ENCODE measurements at places on chromosomes 3 and 15.
A peak's percentile ranks its signal among the peaks of the same experiment; 100 is the strongest.

- DNase-seq = peak; percentile 20
These were observed 26.3 kb upstream of the MTHFS start for GRCh38 chr15:79923079-79923514.

- no peak for DNase-seq
These were observed 3.9 kb upstream of the MUSTN1 start for GRCh38 chr3:52838561-52839267.

GRCh38 chr3:165056510-165056909 is 21.8 kb downstream of the SI start:
- DNase-seq = no peak

GRCh38 chr15:98420837-98421236 is 227.5 kb upstream of the IGF1R start:
- no peak for DNase-seq

DNA sequence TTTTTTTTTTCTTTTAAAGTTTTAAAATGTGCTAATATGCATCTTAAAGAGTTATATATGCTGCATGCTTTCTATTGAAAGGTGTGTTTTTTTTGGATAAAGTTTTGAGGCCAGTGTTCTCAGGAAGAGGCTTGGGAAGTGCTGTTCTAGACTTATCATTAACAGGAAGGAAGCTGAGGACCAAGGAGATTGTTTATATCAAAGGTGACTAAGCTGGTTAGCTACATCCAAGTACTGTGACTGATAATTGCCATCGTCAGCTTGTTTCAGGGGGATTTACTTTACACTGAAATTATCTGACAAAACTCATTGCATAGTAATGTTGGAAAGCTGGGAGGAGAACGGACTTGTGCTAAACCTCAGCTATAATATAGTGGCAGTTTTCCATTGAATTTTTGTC is 36.3 kb upstream of the UTS2B start:
- DNase-seq = peak; percentile 46

DNA sequence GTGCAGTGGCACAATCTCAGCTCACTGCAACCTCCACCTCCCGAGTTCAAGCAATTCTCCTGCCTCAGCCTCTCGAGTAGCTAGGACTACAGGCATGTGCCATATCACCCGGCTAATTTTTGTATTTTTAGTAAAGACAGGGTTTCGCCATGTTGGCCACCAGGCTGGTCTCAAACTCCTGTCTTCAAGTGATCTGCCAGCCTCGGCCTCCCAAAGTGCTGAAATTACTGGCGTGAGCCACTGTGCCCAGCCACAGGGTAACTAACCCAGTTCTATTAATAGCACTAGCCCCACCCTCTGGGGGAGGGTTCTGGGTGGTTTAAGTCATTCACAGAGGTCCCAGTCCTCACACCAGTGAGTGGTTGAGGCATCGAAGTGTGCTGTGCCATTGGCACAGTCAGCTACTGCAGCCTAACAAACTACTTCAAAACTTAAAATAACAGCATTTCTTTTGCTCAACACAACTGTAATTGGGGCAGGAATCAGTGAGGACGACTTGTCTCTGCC is 44.0 kb downstream of the RHCG start:
- DNase-seq = no peak

DNA sequence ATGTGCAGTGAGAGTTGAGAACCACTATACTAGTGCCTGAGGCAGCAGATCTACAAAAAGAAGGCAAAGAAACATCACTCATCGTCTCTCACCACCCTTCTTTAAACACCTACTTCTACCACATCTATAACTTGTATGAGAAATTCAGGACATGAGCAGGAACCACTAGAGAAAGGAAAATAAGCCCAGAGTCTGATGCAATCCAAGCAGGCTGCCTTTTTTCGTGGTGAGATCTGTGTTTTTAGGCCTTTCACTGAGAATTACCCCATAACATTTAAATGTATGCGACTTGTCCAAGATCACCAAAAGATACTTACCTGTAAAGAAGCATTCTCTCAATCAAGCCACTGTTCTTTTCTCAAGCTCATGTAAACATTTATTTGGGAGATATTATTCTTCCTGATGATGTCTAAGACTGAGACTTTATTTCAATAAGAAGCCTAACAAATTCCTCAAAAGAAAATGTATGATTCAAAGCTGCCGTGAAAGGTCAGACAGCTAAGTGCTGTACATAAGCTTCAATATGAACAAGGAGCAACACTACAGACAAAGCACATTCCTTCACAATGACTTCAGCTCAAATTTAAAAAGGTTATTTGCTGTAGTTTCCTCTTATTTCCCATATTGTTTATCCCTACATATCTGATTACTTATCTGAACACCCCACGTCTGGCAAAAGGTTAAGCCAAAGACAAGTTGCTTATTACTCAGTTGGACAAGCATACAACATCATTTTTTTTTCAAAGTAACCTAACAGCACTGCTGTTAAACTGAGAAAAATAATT is 16.5 kb downstream of the SPICE1 start:
- DNase-seq = no peak

GRCh38 chr3:36364260-36364659 is 16.0 kb upstream of the STAC start:
- DNase-seq = no peak

DNA sequence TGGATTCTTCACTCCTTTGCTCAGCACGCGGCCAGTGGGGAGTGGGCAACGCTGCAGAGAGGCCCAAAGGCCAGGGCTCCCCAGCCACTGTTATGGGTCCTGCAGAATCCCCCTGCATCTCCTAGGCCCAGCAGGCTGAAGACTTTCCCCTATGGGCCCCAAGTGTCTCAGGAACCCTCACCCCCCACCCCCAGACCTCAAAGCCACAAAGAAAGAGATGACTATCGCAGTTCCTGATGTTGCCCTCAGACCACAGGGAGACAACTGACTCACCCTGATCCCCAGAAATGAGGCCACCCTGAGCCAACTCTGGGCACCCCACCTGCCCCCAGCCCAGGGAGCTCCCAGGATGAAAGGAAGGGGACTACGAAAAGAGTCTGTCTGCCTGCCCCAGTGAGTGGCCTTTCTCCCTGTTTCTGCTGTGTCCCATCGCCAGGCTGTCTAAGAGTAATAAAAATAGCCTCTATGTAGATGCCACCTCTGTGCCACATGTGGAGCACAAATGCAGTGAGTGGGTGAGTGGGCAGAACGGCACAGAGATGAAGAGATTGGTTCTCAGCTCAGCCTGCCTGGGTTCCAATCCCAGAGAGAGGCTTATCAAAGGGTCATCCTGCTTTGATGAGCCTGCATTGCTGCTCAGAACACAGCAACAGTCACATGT is 283.0 kb downstream of the UACA start:
- DNase-seq = no peak

DNA sequence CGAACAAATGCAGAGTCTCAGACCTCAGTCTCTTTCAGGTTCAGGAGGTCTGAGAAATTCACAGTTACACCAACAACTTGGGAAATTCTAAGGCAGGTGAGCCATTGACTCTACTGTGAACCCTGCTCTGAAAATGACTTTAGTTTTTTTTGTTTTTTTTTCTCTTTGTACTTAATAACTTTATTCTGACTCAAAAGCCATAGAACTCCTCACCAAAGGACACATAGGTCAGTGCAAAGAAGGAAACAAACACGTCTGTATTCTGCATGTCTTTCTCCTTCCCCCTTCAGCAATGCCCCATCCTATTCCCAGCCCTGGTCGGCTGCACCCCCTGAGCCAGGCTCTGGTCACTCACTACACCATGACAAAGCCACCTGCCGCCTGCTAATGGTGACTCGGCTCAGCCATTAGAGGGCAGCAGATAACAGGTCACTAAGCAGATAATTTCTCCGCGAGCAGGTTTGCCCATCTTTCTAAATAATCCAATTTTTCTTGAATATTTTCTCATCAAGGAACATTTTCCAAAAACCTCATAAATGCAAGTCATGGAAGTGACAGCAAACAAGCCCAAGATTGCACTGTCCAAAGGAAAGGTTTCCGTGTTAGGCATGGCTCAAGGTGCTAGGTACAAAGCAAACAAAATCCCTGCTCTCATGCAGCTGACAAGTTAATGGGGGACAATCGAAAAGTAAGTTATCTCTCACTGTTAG is 37.7 kb downstream of the TM4SF4 start:
- DNase-seq = peak; percentile 63

GRCh38 chr15:66661432-66662096 is 40.5 kb upstream of the SMAD6 start:
- peak; percentile 45 for DNase-seq

DNA sequence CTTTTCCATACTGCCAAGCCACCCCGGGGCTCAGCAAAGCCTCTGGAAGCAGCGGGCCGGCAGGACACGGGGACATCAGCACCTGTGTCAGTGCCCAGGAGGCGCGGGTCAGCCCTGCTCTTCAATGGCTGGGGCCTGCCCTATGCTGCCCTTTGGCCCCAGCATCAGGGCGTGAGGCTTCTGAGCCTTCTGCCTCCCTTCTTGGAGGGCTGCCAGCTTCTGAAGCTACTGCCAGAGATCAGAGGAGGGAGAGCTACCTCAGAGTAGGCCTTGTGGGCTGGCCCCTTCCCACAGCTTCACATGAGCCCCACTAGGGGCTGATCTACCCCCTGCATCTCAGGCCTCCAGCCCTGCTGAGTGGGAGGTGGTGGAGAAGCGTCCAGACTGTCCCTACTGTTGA is 13.0 kb upstream of the TMEM115 start:
- no peak for DNase-seq

GRCh38 chr15:79450648-79451047 is 18.5 kb downstream of the MINAR1 start:
- DNase-seq = no peak

GRCh38 chr3:181683563-181683962 is 28.2 kb upstream of the SOX2 start:
- DNase-seq = no peak

DNA sequence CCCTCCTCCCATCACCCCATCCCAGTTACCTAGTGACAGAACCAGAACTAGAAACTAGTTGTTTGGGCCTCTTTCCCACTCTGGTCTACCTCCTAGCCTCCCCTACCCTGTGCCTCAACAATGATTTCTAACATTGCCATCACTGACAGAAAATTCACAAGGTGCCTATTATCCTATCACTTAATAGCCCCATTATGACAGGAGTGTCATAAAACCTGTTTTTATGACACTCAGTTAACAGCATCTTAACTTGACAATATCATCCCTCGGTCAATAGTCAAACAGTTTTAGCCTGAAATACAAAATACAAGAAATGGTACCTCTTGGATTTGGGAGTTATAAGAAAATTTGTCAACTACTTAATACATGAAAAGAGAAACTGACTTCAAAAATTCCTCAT is 46.5 kb downstream of the ULK4 start:
- DNase-seq = no peak

- DNase-seq = no peak
These were observed 118.1 kb downstream of the LRRK1 start for GRCh38 chr15:101037090-101037830.

DNA sequence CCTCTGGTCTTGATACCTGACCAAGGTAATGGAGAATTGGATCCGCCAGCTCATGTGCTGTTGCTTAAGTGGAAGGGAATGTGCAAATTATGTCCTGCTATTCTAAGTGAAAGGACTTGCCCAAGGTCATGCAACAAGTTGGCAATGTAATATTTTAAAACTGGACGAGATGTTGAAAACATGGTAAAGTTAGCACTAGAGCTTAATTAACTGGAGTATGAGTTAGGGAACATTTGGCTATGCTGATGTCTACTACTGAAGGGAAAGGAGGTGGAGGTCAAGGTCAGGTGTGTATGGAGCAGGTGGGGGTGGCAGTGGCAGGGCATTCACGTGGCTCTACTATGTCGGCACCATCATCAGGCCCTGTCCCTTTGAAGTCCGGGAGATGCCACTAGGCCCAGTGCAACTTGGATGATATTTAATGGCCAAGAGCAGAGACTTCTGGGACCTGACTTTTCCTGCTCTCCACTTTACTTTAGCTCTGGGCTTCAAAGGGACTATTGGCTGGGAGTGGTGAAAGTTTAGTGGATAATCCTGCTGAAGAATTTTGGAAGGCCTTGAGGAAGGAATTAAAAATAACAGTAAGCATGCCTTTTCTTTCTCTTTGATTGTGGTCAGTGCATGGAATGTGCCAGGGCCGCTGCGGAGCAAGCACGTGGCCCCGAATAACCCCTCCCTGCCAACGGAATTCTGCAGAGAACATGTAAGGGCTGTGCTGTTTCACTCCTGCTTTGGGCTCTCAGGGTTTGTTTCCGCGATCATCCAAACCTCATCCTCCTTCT is 14.9 kb downstream of the SMAD3 start:
- peak; percentile 77 for DNase-seq

All from A172 (cell line).